ENCODE measurements at places on chromosomes 4 and X.
A peak's percentile ranks its signal among the peaks of the same experiment; 100 is the strongest.

DNA sequence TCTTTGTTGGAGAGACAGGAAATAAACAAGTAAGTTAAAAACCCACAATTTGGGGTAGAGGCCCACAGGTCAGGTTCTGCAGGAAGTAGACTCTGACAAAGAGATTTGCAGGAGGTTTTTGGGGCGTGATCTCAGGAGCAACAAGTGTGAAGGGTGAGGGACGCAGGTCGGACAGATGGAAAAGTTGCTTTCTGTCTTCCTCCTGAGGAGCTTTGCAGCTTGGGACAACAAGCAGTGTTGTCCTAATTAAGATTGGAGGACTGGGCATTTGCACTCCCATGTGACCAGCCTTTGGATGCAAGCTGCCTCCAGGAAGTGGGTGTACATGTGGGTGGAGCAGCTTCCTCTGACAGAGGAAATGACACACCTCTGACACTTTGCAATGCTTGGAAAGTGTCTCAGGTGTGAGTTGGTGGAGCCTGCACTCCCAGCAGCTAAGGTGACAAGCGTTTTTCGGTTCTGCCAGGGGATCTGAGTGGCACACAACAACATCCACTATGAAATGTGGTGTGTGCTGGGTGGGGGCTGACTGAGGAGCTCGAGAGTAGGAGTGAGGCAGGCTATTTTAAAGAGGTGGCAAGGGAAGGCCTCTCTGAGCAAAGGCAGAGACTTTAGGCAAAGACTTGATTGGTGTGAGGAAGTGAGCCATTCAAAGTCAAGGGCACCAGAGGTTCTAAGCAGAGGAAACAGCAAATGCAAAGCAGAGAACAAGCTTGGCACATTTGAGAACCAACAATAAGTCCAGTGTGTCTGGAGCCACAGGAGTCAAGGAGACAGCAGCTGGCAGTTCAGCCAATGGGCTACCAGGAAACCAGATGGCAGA is 339.8 kb upstream of the GATB start:
- no peak for DNase-seq

DNA sequence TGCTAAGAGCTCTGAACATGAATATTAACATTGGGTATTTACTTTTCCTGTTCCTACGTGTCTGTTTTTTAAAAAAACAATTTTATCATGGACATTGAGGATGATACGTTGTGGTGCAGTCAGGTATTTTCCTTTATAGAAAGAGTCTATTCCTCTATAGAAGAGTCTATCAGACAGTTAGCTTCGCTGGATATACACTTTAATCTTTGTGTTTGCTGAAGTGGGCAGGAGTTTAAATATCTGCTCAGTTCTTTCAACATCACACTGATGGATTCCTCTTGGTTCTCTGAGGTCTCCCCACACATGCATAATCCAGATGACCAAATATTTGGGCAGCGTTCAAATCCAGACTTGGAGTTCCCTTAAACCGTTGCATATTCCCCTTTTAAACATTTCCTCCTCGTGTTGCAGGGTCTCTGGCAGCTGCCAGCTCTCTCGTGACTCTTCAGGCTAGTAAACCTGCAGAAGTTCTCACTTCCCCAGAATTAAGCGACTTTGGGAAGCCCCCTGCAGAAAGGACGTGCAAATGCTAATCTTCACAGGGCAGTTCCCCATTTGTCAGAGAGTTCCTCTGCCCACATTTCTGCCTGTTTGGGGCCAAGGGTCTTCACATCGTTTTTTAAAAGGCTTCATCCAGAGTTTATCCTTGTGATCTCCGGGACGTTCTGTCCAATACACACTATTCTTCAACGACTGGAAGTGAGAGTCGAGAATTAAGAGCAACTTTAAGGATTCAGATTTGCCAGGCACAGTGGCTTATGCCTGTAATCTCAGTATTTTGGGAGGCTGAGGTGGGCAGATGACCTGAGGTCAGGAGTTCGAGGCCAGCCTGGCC is 20.5 kb upstream of the DHRSX start:
- DNase-seq = no peak

DNA sequence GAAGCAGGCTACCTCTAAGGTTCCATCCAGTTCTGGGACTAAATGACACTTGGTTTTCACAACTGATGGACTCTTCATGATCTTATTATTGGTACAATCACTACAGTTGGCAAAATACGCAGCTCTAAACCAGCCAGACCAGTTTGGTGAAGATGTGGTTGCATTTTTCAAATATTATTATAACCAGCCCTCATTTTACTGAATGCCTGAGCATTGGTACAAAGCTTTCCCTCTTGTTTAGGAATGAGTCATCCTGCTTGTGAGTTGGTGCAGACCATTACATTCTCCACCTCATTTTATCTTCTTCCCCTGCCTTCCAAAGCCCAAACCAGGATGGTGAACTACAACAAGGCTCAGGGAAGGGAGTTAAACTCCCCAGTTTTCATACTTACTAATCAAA is 223.1 kb downstream of the KDR start:
- no peak for DNase-seq

DNA sequence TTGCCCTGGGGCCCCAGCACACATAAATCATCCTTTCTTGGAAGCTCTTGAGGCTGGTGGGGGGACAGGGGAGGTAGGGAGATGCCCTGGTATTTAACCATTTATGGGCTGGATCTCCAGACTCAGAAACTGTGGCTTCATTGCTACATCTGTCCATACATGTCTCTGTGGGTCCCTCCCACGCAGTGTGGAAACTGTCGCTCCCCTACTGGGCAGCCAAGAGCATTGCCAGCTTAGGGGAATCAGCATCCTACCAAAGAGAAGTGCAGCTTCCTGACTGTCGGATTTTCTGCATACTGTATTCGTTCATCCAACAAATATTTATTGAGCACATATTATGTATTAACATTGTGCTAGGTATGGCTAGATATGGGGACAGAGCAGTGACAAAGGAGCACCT is 3.7 kb downstream of the GRIPAP1 start:
- DNase-seq = no peak

- DNase-seq = no peak
These were observed 580.6 kb downstream of the EPHA5 start for GRCh38 chr4:65089666-65090065.

DNA sequence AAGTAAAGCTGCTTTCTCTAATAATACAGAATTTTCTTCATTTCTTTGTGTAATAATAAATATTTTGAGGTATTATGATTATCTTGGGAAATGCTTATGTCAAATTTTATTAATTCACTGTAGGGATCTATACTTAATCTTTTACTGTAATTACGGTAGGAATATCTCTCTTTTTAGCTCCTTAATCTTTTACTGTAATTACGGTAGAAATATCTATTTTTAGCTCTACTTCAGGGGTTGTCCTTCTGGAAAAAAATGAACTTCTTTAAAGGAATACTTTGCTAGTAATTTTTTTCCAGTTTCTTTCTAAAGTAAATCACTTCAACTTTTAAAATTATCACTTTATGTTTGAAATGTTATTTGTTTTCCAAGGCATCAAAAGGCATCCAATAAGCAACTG is 2229.4 kb upstream of the AGA start:
- no peak for DNase-seq

DNA sequence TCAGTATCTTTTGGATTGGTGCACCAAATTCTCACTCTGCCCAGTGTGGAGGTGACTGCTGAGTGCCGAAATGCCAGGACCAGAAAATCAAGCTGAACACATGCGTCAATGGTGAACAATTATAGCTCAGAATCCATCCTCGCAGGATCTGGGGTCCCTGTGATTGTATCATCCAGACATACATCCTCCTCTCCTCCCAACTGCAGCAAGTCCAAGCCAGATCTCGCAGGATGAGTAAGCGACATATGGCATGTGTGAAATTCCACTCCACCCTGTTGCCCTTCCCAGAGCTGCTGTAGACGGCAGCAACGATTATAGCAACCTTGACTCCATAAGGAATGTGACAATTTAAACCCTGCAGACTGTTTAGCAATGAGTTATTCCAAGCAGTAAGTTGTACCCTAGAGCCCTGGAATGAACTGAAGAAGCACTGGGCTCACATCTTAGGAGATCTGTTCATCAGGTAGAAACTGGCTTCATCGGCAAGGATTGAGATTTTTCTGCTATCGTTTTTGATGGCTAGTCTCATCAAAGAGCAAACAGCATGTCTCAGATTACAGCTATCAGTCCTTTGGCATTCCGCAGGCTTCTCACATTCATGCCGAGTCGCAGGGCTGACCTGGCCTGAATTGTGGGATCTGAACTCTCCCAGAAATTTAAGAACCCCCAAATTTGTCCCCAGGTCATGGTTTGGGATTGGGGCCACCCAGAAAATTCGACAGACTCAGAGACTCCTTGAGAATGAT is 35.5 kb upstream of the SORBS2 start:
- DNase-seq = no peak

- DNase-seq = no peak
These were observed 15.4 kb downstream of the SETD7 start for GRCh38 chr4:139540632-139541031.

DNA sequence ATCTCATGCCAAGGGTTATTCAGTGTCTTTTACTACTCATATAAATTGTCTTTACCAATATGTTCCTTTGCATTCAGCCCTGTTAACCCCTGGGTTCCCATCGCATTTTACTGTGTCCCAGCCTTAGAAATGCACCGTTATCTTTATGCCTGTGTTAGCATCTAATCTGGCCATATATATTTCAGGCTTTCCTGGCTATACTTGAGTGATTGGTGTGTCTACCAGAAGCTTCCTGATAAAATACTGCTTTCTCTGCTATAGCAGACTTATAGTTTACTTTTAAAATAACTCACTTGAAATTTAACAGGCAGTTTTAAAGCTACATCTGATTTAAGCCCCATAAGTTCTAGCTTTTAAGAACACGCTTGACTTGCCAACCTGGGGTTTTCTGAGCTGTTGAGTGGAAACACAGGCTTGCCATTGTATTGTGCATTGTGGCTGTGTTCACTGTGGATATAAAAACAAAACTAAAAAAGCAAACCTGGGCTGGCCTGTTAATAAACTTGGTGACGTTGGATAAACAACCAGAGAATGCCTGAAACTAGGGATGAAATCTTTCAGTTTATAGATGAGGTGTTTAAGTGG is 185.3 kb upstream of the TAPT1 start:
- DNase-seq = no peak

DNA sequence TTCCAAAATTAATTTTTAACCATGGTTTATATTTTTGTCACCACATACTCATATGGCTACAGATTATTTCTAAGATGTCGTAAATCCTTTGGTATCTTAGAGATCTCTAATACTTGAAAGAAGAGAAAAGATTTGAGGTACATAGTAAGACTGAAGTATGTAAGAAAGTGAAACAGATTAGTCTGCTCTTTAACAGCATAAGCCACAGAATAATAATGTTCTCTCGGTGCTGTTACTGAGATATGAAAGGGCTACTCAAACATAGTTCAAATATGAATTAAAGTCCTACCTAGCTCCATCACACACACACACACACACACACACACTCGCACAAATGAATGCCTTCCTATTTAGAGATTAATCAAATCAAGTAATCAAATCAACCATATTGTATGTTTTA is 274.1 kb upstream of the PCDH18 start:
- no peak for DNase-seq

DNA sequence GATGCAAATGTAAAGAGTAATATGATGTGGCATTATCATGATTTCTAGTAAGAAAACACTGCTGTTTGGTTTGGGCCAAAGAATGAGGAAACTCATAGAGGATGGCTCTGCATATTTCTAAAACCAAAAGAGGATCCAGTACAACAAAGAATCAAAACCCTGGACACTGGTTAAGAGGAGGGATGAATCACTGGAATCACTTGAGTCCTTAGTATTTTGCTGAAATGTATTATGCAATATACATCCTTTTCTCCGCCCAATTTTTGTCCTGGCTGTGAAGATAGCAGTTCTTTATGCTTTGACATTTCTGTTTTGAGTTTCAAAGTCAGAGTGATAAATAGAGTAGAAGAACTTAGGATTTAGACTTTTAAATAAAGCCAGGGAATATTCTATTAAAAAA is 345.9 kb downstream of the PACRGL start:
- DNase-seq = no peak

DNA sequence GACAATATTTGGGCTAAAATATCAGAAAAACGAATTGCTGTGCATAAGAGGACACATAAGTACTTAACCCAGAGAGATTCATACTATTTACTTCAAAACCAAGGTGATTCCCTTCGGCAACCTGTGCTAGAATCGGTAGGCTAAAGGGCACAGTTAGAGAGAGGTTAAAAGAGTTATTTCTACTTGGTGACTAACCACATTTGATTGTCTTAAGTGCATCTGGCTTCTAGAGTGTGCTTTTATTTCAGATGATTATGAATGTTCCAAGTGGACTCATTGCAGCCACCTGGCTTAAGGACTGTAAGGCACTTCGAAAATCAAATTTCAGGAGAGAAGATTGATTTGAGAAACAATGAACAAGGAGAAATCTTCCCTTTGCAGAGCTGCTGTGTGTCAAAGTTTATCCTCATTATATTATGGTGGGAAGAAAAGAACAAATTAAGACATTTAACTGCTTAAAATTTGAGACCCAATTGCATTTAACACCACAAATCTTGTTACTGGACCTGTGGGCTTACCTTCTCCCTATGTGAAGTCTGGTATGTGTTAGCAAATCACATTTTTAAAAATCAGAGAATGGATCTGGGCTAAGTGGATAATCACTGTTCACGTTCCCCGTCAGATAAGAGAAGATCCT is 34.0 kb downstream of the PHOX2B start:
- DNase-seq = peak; percentile 94

- DNase-seq = no peak
These were observed 169.1 kb downstream of the GUCY2F start for GRCh38 chrX:109312757-109313156.

GRCh38 chrX:48940404-48940955 is 16.9 kb downstream of the OTUD5 start:
- DNase-seq = no peak

GRCh38 chr4:98262431-98262830 is 1.2 kb downstream of the RAP1GDS1 start:
- no peak for DNase-seq

DNA sequence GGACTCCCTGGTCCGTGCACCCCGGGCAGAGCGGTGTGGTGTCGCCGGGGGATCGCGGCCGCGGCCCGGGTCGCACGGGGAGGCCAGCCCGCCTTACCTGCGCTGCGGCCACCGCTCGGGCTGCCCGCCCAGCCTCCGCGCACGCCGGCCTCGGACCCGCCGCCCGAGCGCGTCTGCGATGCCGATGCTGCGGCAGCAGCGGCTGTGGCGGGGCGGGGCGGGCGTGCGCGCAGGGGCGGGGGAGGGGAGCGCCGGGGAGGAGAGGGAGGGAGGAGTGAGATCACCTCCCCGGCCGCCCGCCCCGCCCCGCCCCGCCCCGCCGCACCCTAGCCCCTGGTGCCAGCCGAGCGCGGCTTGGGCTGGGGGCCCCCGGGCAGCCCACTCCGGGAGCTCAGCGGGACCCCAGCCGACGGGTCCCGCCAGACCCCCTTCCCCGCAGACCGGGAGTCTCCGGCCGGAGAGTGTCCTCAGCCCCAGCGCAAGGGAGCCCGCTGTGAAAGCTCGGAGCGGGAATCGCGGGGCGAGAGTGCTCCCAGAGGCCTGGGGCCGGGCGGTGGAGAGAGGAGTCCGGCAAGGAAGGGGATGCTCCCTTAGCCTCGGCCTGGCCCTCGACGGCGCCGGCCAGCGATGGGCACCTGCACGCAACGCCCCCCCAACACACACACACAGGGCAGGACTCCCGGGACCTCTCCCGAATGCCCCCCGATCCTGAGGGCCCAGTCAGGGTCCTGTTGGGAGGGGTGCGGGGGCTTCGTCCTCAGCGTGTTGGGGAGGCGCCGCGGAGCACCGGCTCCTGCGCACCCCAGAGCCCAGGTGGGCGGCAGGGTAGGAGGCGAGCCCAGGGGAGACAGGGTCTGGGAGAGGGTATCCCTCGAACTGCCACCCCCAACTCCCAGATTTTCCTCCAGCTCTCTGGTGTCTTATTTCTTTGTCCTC is at the start of gene L1CAM:
Gene L1CAM (minus strand): TSS at position 206 of the 936 bp plus-strand sequence. CDS start 10,337 bp downstream, outside the sequence.
- DNase-seq = no peak

Data from NCI-H187 treated with DMSO at 0.1 percent for 48 hours (cell line).